B cell (primary cell): ENCODE measurements at places on chromosomes 11 and 22. TPM values are rescaled to one million over a fixed set of nuclear protein-coding genes. Genes with fewer than 3 reads are reported as not detected.

The PLAAT3 gene
- 0.95 and 2.3 TPM in 2 replicates for total RNA-seq

The ABCC8 gene
- total RNA-seq: 0.17 and 1.1 TPM in 2 replicates

The C1QTNF4 gene
- not detected in 2 replicates for total RNA-seq

The FOSL1 gene
- total RNA-seq: not detected in 2 replicates

- peak; percentile 41 for DNase-seq
Observed at GRCh38 chr11:110434952-110435779, 5.4 kb downstream of the FDX1 start.

DNA sequence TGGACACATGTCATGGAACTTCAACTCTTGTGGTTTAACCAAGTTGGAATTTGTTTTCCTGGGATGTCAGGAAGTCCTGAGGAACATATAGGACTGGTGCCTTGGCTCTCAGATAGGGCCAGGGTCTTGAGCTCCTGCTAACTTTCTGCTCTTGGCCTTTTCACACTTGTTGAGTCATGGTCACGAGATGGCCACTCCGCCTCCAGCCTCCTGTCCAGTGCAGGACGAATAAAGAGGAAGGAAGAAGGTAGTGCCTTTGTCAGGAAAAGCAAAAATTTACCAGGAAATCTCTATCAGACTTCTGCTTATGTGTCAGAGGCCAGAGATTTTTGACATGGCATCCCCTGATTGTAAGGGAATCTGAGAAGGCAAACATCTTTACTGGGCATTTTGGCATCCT, 89.1 kb upstream of the ARHGAP20 start:
- no peak for DNase-seq

- no peak for DNase-seq
Observed at GRCh38 chr11:74970852-74971395, 17.8 kb upstream of the NEU3 start.

DNA sequence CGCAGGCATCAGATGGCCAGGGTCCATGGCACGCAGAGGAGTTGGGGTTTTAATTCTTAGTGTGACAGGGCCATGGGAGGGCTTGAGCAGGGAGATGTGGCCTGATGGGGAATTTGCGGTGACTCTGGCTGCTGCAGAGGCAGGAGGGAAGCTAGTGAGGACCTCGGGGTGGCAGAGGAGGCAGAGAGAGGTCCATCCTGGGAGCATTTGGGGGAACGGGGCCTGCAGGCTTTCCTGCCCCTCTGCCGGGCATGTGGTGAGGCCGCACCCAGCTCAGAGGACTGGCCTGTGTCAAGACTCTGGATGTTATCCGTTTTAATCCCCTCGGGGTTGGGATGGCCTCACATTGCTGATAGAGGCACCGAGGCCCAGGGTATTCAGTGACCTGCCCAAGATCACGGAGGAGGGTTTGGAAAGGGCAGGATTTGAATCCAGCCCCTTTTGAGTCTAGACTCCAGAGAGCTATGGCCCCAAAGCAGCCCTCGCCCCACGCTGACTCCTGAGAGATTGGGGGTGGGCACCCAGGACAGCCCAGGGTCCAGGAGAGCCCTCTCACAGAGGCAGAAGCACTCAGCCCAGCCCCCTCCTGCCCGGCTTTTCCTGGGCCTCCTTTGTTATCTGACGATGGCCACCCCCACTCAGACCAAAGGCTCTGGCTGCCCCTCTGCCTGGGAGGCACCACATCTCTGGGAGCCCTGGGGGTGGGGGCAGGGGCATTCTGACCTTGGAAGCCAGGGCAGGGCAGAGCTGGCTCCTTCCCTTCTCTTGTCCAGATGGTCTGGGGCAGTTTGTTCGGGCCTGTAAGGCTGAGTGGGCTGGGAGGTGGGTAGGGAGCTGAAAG, 13.9 kb downstream of the MGAT3 start:
- DNase-seq: no peak

- peak; percentile 81 for DNase-seq
Observed at GRCh38 chr11:128318856-128319474, 268.4 kb downstream of the ETS1 start.

DNA sequence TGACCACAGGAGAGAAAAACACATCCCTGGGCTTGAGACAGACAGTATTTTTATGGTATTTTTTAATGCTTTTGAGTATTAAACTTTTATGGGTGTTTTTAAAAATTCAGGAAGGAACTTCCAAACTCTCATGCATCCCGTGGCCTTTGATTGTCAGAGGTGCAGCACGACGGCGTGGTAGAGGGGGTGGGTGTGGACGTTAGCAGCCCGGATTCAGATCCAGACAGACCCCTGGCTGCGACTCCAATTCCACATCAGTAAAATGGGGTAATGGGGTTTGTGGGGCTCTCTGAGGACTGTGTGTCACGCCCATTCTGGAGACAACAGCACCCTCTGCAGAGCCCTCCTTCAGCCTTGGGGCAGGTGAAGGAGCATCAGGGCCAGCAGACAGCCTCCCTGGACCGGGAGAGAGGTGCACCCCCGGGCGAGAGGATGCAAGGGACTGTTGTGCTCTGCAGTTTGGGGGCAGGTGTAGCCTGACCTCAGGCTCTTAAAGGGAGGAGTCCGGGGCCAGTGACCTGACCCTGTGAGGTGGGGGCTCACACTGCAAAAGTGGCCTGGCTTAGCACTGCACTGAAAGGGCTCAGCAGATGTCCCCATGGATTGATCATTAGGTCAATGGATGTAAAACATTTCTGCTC, 1024.3 kb downstream of the TBC1D22A start:
- DNase-seq: no peak

- DNase-seq: no peak
Observed at GRCh38 chr22:24271386-24271854, 789 bp downstream of the SPECC1L start.

GRCh38 chr11:13965337-13965736, 2.8 kb downstream of the SPON1 start:
- no peak for DNase-seq

- DNase-seq: no peak
Observed at GRCh38 chr11:19380375-19380774, 139.6 kb upstream of the E2F8 start.
